ENCODE measurements at places on chromosomes 7 and 10. TPM values are rescaled to one million over a fixed set of nuclear protein-coding genes. Genes with fewer than 3 reads are reported as not detected.

DNA sequence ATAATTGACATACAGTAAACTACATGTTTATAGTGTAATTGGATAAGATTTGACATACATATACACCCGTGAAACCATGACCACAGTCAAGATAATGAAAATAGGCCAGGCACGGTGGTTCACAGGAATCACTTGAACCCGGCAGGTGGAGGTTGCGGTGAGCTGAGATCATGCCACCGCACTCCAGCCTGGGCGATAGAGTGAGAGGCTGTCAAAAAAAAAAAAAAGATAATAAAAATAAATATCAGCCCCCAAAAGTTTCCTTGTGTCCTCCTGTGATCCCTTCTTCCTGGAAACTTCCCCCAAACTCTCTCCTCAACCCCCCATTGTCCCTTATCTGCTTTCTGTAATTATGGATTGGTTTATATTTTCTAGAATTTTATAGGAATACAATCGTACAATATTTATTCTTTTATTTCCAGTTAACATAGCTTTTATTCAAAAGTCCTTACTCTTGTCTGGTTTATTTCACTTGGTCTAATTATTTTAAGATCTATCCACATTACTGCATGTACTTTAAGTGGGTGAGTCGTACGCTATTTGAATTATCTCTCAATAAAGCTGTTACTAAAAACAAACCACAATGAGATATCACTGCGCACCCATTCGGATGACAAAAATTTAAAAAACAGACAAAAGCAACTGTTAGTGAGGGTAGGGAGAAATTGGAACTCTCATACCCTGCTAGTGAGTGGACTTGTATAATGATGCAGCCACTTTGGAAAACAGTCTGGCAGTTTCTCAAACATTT lies 30.1 kb upstream of the TNPO3 start:
- DNase-seq: no peak

DNA sequence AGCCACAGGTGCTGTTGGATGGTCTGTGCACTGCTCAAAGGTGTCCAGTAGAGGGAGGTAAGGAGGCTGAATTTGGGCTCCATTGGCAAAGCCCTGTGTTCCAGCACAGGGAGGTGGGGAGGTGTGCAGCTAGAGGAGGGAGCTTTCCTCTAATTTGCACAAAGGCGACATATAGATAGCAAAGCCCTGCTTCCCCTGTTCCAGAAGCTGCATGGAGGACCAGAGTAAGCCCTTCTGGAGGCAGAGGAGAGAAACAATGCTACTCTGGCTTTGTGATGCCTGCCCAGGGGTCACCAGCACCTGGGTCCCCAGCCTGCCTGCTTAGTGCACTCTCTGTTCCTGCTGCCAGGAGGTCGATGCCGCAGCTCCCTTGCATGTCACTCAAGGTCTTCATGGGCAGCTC lies 3.4 kb upstream of the ARHGAP22 start:
- peak; percentile 32 for DNase-seq

SFRP4 gene
- total RNA-seq: not detected

TET1 gene
- total RNA-seq: 3.8 TPM

DNA sequence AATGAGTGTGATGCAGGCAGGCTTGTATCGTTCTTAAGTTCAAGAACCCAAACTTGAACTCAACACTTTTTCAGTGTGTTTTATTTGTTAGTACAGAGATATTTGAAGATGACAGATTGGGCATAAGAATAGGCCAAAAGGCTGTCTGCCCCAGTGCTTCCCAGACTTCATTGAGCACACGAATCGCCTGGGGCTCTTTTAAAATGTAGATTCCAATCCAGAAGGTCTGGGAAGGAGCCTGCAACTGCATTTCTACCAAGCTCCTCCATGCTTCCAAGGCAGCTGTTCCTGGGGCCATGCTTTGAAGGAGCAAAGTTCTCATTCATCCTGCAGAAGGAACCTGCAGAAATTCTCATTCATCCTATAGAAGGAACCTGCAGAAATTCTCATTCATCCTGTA lies 114.5 kb upstream of the INSYN2A start:
- DNase-seq: no peak

- DNase-seq: peak; percentile 69
These were observed 28.7 kb downstream of the WIPI2 start for GRCh38 chr7:5218564-5219360.

GRCh38 chr7:44712012-44712411 lies 36.6 kb upstream of the ZMIZ2 start:
- DNase-seq: no peak

- DNase-seq: no peak
These were observed 20.1 kb upstream of the CYP3A5 start for GRCh38 chr7:99699946-99700345.

ANKRD7 gene
- total RNA-seq: not detected

GRCh38 chr10:122173337-122173736 lies 97.8 kb upstream of the BTBD16 start:
- no peak for DNase-seq

DNA sequence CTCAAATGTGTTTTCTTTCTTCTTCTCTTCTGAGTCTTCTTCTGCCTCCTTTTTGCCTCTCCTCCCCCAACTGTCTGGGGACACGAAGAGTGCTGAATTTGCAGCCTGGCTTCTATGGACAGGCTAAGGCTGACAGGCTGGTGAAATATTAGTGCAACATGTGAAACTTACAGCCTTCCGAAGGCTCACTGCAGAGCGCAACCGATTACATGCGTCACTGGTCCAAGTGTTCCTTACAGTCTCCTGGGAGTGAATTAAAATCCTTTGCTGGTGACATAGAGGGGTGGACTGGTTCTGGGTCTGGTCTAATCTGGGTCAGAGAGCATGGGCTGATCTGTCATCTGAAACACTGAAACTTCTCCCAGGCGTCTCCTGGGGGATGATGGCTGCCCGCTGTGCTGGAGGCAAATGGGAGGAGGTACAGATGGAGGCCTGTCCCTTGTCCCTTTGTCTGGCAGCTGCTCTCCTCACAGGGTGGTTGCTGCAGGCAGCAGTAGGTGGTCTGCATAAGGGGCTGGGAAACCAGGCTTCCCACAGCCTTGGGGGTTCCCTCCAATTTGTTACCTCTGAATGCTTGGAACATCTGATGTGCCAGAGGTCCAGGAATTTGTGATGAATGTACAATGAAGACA lies 143.8 kb upstream of the BMPER start:
- no peak for DNase-seq

DNA sequence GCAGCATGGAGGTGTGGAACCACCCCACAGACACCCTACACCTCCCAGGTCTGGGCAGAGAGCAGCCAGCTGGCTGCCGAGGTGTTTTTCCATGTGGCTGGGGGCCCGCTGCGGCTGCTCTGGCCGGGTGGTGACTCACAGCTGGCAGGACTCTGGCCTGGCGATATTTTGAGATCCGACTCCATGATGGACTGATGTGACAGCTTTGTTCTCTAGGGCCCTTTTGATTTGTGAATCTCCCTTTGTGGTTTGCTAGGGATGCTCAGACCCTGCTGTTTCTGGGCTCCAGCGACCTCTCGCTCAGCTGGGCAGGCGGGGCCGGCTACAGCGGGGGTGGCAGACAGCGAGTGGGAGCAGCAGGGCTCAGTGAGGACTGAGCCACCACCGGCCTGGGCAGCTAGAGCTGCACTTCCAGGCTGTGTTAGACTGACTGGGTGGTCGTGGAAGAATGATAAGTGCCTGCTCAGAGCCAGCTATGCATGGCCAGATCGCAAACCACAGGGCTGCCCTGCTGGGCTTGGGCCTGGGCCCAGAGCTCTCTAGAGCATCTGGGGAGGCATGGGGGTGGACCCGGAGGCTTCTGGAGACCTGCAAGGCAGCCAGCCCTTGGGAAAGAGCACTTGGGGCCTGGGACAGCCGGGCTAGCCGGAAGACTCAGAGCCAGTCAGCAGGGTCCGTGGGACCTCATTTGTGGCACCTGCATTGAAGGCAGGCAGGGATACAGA lies 46.2 kb upstream of the GDF10 start:
- no peak for DNase-seq

DNA sequence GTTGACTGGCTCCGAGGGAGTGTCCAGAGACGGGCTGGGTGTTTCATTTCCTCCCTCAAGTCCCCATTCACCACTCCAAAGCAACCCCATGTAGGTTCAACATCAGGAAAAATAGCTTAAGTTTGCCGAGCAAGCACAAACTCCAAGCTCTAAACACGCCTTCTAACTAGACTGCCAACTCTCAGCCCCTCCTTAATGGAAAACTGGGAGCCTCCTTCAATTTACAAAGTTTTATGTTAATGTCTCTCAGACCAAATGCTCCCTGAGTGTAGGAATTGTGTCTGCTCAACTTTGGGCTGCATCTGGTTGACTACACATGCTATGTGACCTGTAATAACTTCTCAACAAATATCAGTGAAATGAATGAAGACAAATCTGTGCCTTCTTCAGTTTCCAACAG lies 87.5 kb downstream of the FAM204A start:
- DNase-seq: peak; percentile 33

SPDYE8 gene
- not detected for total RNA-seq

- DNase-seq: no peak
These were observed 99.3 kb upstream of the THSD7A start for GRCh38 chr7:11931307-11931706.

DNA sequence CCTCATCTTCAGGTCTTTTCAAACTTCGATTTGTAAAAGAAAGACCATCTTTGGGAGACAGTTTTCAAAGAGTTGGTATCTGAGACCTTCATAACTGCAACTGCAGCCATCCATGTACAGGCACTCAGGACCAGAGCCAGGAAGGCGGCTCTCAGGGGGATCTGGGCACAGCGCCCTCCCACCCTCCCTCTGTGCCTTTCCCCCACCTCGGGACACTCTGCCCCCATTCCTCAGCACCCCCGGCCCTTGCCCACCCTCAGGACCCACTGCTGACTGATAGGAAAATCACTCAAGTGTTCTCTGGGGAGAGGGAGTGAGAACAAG lies 143.6 kb downstream of the CUBN start:
- no peak for DNase-seq

DNA sequence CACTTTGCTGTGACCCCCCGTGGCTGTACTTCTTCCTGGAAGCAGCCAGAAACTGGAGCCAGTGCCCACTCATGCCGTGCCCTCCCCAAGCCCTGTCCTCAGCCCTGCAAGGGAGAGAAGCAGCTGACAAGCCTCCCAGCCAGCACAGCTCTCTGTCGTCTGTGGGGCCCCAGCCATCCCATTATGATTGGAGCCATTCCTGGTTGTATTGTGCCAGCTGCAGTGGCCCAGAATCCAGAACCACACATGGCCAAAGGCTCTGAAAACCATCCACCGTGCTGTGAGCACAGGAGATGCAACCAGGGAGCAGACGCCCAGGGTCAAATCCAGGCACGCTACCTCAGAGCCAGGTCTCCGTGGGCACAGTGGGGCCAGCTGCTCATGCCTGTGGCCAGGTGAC lies 18.7 kb downstream of the GRID2IP start:
- no peak for DNase-seq
